Breast epithelium (tissue), 4 donors: ENCODE measurements at places on chromosomes 4 and X. TPM values are rescaled to one million over a fixed set of nuclear protein-coding genes. Genes with fewer than 3 reads are reported as not detected.

GRCh38 chrX:110397339-110397738 lies 38.7 kb downstream of the RTL9 start:
- no peaks in the 10 kb centered on the region for H3K27me3 ChIP-seq
- H3K4me3 ChIP-seq = no peak overlapping the region
- no peaks in the 10 kb centered on the region for H3K4me1 ChIP-seq
- H3K36me3 ChIP-seq = no peaks in the 10 kb centered on the region
- no peak overlapping the region for H3K27ac ChIP-seq
- DNase-seq = no peak

DNA sequence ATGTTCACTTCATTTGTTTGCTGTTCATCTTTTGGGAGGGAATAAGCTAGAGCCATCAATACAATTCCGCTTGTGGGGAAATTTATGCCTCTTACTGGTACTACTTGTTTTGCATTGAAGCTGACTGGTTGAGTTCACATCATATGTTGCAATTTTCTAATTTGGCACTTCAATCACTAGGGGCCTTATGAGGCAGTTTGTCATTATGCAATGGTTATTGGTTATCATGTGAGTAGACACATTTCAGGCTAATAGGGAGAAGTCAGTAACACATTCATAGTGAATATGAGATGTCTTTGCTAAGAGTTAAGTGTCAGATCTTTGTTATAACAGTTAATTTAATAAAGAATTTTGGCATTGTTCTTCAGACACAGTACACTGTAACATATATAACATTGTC lies 5.0 kb downstream of the RPL36A start:
- no peaks in the 10 kb centered on the region for H3K36me3 ChIP-seq
- H3K27me3 ChIP-seq = peaks cover 20% of the 10 kb centered on the region
- no peak overlapping the region for H3K4me3 ChIP-seq
- DNase-seq = no peak
- H3K4me1 ChIP-seq = no peaks in the 10 kb centered on the region
- H3K27ac ChIP-seq = no peak overlapping the region

GRCh38 chr4:166003811-166004210 lies 130.8 kb downstream of the TLL1 start:
- no peak overlapping the region for H3K4me3 ChIP-seq
- no peaks in the 10 kb centered on the region for H3K4me1 ChIP-seq
- no peak for DNase-seq
- H3K27me3 ChIP-seq = no peaks in the 10 kb centered on the region
- no peak overlapping the region for H3K27ac ChIP-seq
- H3K36me3 ChIP-seq = no peaks in the 10 kb centered on the region

- no peak overlapping the region for H3K4me3 ChIP-seq
- no peaks in the 10 kb centered on the region for H3K36me3 ChIP-seq
- H3K27me3 ChIP-seq = peaks cover 17% of the 10 kb centered on the region
Observed at GRCh38 chrX:55715847-55716246, 1.7 kb upstream of the RRAGB start.

Gene RNF150
- total RNA-seq = 5.6 TPM
